Smooth muscle cell of trachea (primary cell): ENCODE measurements at places on chromosomes 7 and 10. TPM values are rescaled to one million over a fixed set of nuclear protein-coding genes. Genes with fewer than 3 reads are reported as not detected.

CFAP46 gene
- total RNA-seq: 0.50 and 1.5 TPM in 2 replicates

TMEM236 gene
- total RNA-seq: under 0.01 TPM in 2 replicates

PLAU gene
- 67.8 and 114 TPM in 2 replicates for total RNA-seq

ITPRID1 gene
- not detected in 2 replicates for total RNA-seq

CFAP58 gene
- 0.58 and 0.83 TPM in 2 replicates for total RNA-seq

OIT3 gene
- under 0.01 and 0.17 TPM in 2 replicates for total RNA-seq
